ENCODE measurements at places on chromosomes 7 and 10.
A peak's percentile ranks its signal among the peaks of the same experiment; 100 is the strongest.

GRCh38 chr7:128777156-128778123 is 1.8 kb upstream of the OPN1SW start:
- no peak for DNase-seq

- no peak for DNase-seq
Measured at GRCh38 chr10:16392531-16393069, 44.2 kb upstream of the PTER start.

DNA sequence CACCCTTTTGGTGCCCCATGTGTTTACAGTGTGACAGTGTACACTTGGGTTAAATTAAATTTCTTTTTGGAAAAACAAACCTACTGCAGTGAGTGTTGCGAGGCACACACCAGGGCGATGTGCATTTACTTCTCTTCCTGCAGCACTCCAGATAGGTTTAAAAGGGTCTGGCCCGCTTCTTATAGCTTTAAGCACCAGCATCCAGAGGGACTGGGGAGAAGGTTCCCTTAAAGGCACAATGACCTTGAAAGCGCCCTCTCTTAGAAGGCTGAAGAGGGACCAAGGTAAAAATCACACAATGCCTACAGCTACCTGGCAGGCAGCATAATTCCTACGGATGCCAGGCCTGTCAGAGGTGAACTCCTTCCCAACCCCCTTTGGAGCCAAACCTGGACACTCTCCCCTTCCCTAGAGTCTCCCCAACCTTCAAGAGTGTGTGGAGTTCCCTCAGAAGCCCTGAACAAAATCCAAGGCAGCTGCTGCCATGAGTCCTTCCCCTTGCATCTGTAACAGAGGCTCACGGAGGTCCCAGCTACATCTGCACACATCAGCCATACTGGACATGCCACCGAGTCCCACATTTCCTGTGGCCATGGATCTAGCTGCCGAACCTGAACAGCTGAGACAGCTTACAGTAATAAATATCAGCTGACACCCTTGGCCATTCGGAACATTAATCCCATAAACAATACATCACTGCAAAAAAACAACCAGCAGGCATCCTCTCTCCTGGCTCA is 33.2 kb downstream of the TRIM8 start:
- no peak for DNase-seq

DNA sequence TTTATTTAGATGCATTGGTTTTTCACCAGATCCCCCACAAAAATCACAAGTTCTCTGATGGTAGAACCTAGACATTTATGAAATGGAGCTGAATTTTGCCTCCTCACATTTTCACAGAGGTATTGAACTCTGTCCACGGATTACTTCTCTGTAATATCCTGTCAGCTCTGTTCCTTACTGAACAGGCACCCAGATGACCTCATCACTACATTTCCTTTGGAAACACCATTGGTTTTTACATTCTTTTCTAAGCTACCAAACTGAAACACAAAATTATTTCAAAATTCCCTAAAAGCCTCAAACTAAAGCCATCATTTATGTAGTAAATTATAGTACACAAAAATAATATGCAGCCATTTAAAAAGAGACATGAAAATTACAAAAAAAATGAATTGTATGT is 98.3 kb upstream of the KCNIP2 start:
- no peak for DNase-seq

DNA sequence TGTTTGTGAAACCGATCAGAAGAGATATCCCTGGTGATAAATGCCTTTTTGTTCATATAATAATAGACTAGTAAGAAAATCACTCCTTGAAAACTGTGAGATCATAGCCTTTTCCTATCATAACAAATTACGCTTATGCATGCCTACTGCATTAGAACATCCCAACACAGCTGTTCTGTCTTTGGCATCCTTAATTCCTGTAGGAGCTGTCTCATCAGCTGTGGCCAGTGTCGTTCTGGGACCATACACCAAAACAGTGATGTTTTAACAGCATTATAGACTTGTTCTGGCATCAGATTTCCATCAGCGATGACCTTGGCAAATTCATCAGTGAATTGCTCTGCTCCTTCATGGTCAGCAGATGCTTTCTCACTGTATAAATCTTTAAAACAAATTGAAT is 423.6 kb upstream of the LRGUK start:
- DNase-seq: no peak

- no peak for DNase-seq
Measured at GRCh38 chr7:47738563-47739166, 156.8 kb upstream of the TNS3 start.

DNA sequence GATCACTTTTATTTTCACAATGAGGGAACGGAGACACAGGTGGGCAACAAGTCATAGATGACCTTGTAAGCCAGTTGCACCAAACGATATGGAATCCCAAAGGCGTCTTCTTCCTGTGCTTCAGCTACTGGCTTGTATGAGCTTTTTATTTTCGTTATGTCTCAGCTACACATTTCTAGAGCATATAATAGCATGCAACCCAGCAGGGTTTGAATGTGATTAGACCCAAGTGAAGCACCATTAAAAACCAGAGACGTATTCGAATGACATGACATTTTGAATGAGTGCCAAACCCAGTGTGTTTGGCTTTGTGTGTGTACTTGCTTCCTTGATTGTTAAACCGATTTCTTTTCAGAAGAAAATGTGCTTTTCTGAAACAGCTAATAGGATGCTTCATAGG is 963.2 kb upstream of the CELF2 start:
- no peak for DNase-seq

DNA sequence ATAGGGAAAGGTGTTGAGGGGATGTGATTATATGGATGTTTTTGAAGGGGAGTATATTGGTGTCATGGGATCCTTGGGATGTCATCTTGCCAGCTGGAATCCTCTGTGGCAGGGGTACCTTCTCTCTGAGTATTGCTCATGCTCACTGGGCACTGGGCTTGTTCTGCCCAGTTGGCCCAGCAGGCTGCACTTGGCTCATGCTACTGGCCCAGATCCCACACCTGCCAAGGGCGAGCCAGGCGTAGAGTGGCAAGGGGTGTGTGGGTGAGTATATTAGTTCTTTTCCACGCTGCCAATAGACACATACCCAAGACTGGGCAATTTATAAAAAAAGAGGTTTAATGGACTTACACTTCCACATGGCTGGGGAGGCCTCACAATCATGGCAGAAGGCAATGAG is 311.9 kb downstream of the AUTS2 start:
- DNase-seq: no peak

GRCh38 chr7:127905491-127906330 is 125.5 kb downstream of the LRRC4 start:
- DNase-seq: no peak

DNA sequence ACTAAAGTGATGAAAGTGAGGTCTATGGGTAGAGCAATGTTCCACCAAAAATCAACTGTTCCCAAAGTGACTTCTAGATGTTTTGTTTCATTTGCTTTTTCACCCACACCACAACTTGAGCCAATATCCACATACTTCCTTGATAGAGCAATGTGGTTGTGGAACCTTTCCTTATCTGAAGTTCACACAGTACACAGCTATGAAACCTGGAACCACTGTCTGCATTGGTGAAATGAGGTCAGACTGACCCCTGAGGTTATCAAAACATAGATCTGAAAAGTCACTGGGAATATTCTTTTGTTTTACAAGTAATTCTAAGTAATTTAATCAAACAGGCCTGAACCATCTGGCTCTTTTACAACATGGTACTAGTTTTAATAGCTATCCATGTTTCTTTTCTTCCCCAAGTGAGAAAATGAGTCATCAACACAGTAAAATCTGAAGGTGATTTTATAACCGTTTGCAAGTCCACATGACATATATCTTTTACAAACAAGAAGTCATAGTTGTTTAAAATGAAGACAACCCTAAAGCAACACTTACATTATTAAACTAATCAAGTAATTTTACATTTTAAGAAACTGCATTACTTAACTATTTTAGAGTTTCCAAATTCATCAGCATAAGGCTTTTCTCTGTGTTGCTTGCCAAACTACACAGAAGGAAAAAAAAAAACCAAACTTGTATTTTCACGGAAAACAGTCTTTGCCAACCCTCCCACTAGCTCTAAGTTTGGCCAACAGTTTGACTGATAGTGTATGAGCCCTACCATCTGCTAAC is 80.3 kb downstream of the LRRC17 start:
- DNase-seq: no peak

DNA sequence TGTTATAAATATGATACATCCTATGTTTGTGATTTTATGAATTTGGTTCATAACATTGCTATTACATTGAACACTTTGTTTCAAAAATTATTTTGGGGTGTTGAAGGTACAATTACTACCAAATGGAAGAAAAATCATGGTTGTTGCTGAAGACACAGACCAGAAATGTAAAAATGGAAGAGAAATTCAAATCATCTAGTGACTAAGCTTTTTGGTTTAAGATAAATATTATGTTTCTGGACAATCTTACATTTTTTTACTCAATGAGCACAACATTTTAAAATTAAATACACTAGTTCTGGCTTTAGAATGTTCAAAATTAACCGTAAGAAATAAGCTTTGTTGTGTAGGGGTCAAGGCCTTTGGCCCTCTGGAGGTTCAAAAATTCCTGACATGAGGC is 82.7 kb downstream of the GNAT3 start:
- no peak for DNase-seq

DNA sequence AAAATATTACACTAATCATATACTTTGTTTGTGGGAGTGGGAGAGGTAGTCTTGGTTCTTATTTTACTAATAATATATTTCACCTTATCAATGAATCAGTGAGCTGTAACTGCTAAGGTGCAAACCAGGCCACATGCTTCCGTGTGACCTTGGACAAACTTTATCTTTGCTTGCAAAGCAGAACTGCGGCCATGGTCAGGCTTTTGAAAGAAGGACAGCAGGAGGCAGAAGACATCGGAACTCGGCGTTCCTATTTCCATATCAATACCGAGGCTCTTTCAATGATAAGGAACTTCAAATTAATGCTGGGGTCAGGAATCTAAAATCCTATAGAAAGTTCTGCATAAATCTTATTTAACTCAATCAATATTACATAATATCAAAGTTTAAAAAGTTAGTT is 491.9 kb upstream of the PFKP start:
- DNase-seq: no peak

- DNase-seq: no peak
Measured at GRCh38 chr10:123026302-123026701, 17.5 kb downstream of the ACADSB start.

- no peak for DNase-seq
Measured at GRCh38 chr10:75987616-75988015, 556.2 kb downstream of the LRMDA start.

DNA sequence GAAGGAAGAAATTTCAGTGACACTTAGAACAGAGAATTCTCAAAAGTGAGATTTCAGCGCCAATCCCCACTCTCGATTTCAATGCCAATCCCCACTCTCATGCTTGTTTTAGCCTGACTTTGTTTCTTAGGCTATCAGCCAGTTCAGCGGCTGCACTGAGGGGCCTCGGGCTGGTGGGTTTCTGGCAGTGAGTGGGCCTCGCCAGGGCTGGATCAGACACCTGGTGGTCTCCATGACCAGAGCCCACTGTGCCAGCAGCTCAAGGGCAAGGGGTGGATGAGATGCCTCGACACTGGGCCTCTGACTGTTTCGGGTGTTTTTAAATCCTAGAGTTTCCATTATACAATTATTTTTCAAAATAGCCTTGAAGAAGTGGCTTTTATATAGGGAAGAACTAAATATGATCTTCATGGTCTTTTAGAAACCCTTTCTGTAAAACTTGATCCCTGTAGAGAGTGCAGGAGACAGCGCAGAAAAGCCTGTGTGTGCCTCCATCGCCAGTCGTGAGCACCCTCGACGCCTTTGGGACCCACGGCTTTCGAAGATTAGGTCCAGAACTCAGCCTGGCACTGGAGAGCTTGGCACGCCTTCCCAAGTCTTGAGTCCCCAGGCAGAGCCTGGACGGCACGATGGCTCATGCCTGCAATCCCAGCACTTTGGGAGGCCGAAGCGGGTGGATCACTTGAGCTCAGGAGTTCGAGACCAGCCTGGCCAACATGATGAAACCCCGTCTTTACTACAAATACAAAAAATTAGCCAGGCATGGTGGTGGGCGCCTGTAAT is 76.2 kb downstream of the INPP5A start:
- DNase-seq: peak; percentile 3

DNA sequence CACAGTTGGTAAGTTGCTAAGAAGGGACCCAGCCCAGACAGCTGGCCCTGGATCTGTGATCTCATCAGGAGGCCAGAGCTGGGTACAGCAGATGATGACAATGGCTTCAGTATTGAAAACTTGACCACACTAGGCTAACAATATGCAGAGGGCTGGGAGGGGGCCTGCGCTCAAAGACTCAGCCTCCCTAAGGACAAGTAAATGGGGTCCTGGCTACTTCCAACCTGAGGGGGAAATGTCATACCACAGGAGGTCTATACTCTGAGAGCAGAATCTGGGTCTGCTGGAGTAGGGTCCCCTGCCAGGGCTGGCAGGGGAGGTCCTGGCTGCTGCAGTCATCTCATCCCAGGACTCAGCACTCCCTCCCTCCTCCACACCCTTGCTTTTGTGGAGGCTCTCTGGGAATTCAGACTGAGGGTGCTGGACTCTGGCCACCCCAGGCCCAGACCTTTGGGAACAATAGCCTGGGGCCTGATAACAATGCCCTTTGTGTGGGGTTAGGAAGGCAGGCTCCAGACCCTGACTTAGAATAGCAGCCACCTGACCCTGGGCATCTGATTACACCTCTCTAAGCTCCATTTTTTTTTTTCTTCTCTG is 1.4 kb downstream of the FXYD4 start:
- no peak for DNase-seq
